ENCODE measurements at places on chromosomes 13 and 19. TPM values are rescaled to one million over a fixed set of nuclear protein-coding genes. Genes with fewer than 3 reads are reported as not detected.

LRRC4B gene
- total RNA-seq: 15.2 TPM

HRC gene
- 0.06 TPM for total RNA-seq

PDE4C gene
- total RNA-seq: 0.06 TPM

WDR83 gene
- total RNA-seq: 12.8 TPM

CTXN1 gene
- total RNA-seq: 3.6 TPM

VSIG10L gene
- 8.5 TPM for total RNA-seq

ZNF723 gene
- 0.14 TPM for total RNA-seq

C13orf46 gene
- total RNA-seq: not detected

LILRB3 gene
- total RNA-seq: not detected

ZNF490 gene
- total RNA-seq: 2.6 TPM

ZNF177 gene
- 4.4 TPM for total RNA-seq

APLP1 gene
- 28.7 TPM for total RNA-seq

RGL3 gene
- total RNA-seq: 0.14 TPM

PABPC3 gene
- total RNA-seq: 0.06 TPM

DACT3 gene
- total RNA-seq: 0.78 TPM

FARP1 gene
- total RNA-seq: 6.3 TPM

AMH gene
- total RNA-seq: 1.0 TPM

CYP2S1 gene
- 4.1 TPM for total RNA-seq

RAB3A gene
- 2.2 TPM for total RNA-seq

CPB2 gene
- not detected for total RNA-seq

C19orf73 gene
- 0.80 TPM for total RNA-seq

NLRP4 gene
- 4.7 TPM for total RNA-seq

ZNF229 gene
- 9.9 TPM for total RNA-seq

PTPRS gene
- total RNA-seq: 47.4 TPM

ATP4B gene
- total RNA-seq: not detected

IZUMO2 gene
- not detected for total RNA-seq

ZNF285 gene
- 0.31 TPM for total RNA-seq

F7 gene
- not detected for total RNA-seq

NCR1 gene
- not detected for total RNA-seq

All from H4 (cell line).